ENCODE measurements at places on chromosomes 5 and 9. TPM values are rescaled to one million over a fixed set of nuclear protein-coding genes. Genes with fewer than 3 reads are reported as not detected.

The PSAT1 gene
- 142 TPM for total RNA-seq

The HARS2 gene
- 28.9 TPM for total RNA-seq

The SPACA9 gene
- 0.79 TPM for total RNA-seq

The ENG gene
- total RNA-seq, result 0.13 TPM

The RANBP3L gene
- not detected for total RNA-seq

The NRARP gene
- total RNA-seq, result 3.4 TPM

The ENTREP1 gene
- 0.53 TPM for total RNA-seq

The PAEP gene
- not detected for total RNA-seq

The LCN15 gene
- not detected for total RNA-seq

The GPRIN1 gene
- total RNA-seq, result 2.8 TPM

The SLCO6A1 gene
- total RNA-seq, result under 0.01 TPM
